ENCODE measurements at places on chromosomes 4 and X. TPM values are rescaled to one million over a fixed set of nuclear protein-coding genes. Genes with fewer than 3 reads are reported as not detected.

GRCh38 chrX:109845996-109846395 is 112.9 kb upstream of the ACSL4 start:
- no peak overlapping the region for H3K27ac ChIP-seq
- peaks cover 83% of the 10 kb centered on the region for H3K4me1 ChIP-seq
- no peak overlapping the region for H3K4me3 ChIP-seq
- H3K27me3 ChIP-seq: no peaks in the 10 kb centered on the region

DNA sequence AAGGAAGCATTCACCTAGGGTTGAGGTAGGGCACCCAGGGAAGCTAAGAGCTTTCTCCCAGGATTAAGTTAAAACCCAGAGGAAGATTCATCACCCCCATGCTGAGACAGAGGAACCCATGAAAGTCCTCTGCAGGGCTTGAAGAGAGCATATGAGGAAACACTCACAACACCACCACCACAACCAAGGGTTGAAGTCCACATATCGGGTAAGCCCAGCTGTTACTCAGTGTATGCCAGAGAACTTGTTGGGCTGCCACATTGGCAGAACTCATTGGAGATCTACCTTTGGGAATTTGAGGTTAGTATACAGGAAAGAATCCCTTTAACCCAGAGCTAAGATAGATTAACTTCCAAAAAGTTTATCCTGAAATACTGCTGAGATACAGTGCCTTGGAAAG is 75.1 kb downstream of the INTS6L start:
- H3K27ac ChIP-seq: no peak overlapping the region
- H3K4me3 ChIP-seq: no peak overlapping the region
- no peaks in the 10 kb centered on the region for H3K27me3 ChIP-seq
- DNase-seq: no peak
- H3K4me1 ChIP-seq: no peaks in the 10 kb centered on the region

- H3K27ac ChIP-seq: no peak overlapping the region
- no peaks in the 10 kb centered on the region for H3K36me3 ChIP-seq
- peaks cover 13% of the 10 kb centered on the region for H3K4me1 ChIP-seq
Observed at GRCh38 chr4:26584725-26585124, 841 bp downstream of the TBC1D19 start.

DNA sequence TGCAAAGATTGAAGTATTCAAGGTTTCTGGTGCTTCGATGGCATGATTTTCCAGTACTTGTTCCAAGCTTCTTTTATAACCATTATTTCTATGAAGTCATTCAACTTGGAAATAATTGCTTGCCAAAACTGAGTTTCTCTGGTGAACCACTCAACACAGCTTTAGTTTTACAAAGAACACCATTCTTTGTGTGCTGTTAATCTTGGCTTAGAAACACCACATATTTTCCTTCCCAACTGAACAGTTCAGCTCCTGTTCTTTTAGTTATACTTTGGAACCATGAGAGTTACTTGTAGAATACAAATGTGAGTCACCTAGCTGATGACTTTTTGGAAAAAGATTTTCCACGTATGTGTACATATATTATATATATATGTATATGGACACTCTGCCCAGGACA is 32.7 kb downstream of the TMEM47 start:
- H3K4me1 ChIP-seq: no peaks in the 10 kb centered on the region
- no peaks in the 10 kb centered on the region for H3K36me3 ChIP-seq
- H3K4me3 ChIP-seq: no peak overlapping the region
- no peak for DNase-seq
- H3K27ac ChIP-seq: no peak overlapping the region
- no peaks in the 10 kb centered on the region for H3K27me3 ChIP-seq

DNA sequence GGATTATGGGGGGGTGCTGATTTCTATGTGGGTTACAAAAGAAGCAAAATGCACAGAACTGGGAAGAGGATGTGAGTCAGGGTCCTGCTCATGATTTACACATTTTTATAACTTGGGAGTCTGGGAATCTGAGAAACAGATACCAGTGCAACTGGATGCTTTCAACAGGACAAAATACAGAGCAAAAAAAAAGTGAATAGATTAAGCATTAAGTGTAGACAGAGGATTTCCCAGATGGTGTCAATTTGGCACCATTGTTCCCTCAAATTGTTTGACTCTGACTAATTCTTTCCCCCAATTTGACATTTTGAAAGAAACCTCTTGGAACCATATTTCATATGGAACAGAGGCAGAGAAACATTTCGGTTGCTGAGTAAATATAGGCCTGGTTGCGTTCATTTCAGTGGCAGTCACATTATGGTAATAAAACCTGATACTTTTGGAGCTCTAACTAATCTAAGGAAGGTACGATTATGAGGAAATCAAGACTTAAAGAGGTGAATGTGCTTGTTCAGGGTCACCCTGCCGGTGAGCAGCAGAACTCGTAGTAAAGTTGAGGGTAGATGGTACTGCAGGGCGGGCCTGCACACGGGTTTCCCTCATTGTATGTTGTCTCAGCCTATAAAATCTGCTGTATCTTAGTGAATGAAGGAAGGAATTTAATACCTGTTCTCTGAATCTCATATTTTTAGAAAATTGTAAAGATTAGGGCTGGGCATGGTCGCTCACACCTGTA is 18.7 kb upstream of the CDKL5 start:
- H3K36me3 ChIP-seq: no peaks in the 10 kb centered on the region
- peaks cover 21% of the 10 kb centered on the region for H3K4me1 ChIP-seq
- no peak for DNase-seq
- no peaks in the 10 kb centered on the region for H3K27me3 ChIP-seq
- H3K4me3 ChIP-seq: no peak overlapping the region

DNA sequence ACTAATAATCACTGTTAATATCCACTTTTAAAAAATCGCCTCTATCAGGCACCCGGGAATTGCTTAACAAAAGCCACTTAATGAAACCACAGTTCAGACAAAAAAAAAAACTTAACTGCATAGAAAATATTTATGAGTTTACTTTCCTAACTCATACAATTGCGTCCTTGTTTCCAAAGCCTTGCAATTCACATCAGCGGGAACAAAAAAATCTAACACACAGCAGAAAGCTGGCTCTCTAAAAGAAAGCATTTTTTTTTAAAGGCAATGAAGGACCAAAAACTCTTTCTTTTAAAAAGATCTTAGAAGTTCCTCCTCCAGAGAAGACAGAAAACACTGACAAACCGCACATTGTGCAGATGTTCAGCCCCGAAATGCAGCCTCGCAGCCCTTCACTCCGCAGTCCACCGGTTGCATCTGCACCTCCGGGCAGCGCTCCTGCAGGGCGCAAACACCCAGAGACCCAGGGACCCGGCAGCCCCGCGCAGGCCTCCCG is 812 bp downstream of the FAT1 start:
- DNase-seq: no peak
- peak overlapping the region; percentile 81 for H3K27ac ChIP-seq
- no peaks in the 10 kb centered on the region for H3K36me3 ChIP-seq
- H3K27me3 ChIP-seq: no peaks in the 10 kb centered on the region
- peaks cover 30% of the 10 kb centered on the region for H3K4me1 ChIP-seq
- peak overlapping the region; percentile 99 for H3K4me3 ChIP-seq

The UBE2D3 gene
- total RNA-seq: 224 TPM

The UGT2B15 gene
- not detected for total RNA-seq

The GAGE1 gene
- not detected for total RNA-seq

The STK26 gene
- total RNA-seq: 78.3 TPM

The CPZ gene
- total RNA-seq: 0.38 TPM

All from HepG2 (cell line).